ENCODE measurements at places on chromosomes 3 and 15. TPM values are rescaled to one million over a fixed set of nuclear protein-coding genes. Genes with fewer than 3 reads are reported as not detected.

DNA sequence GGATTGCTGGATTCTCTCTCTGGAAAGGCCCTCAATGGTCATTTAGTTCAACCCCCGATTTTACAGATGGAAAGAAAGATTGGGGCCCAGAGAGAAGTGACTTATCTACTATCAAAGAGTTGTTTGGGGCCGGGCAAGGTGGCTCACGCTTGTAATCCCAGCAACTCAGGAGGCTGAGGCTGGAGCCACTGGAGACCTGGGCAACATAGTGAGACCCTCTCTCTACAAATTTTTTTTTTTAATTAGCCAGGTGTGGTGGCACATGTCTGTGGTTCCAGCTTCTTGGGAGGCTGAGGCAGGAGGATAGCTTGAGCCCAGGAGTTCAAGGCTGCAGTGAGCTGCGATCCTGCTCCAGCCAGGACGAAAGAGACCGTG is 5.2 kb upstream of the USP3 start:
- no peak for DNase-seq
- peaks cover 16% of the 10 kb centered on the region for H3K4me1 ChIP-seq
- no peak overlapping the region for H3K27ac ChIP-seq
- H3K27me3 ChIP-seq, result peaks cover 2% of the 10 kb centered on the region
- no peaks in the 10 kb centered on the region for H3K36me3 ChIP-seq

DNA sequence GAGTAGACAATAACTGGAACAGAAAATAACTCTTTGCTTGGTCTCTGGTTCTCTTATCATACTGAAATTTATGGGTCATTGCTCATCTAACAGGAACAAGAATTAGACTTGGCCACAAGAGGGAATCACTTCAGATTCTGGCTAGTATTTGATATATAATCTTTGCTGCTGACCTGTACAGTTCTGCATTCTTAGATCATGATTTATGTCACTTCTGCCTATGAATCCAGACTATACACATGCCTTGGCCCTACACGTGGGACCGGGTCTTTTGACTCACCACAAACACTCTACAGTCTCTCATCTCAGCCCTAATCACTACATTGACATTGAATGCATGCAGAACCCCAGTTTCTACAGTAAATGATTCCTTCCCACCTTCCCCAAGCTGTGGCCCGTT is 162.5 kb upstream of the SOX2 start:
- no peak overlapping the region for H3K27ac ChIP-seq
- no peaks in the 10 kb centered on the region for H3K36me3 ChIP-seq
- no peaks in the 10 kb centered on the region for H3K27me3 ChIP-seq
- no peak overlapping the region for H3K4me3 ChIP-seq
- no peak for DNase-seq
- no peaks in the 10 kb centered on the region for H3K4me1 ChIP-seq

DNA sequence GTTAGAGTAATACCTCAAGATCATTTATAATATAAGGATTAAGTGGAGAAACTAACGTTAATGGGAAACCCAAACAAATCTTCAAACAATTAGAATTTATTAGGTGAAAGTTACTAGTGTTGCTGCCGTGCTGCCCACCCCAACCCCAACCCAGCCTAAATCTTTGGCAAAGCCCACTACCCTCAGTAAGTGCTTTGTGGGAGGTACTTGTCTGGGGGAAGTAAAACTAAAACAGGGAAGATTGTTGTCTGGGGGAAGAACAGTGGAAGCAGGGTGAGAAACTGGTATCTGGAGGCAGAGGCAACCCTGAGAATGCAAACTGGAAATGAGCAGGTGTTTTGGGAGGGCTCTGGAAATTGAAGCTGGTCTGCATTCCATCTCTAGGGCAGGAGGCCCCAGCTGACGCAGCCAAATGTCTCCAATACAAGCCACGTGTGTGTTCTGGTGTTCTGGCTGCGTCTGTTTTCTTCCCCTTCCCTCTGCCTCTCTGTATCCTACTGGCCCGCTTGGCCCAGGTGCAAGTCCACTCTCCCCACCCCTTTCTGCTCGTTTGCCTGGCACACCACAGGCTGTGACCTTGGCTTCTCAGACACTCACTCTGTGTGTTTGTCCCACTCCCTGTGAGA is 32.7 kb downstream of the FEM1B start:
- H3K4me1 ChIP-seq, result peaks cover 14% of the 10 kb centered on the region
- H3K27ac ChIP-seq, result no peak overlapping the region
- H3K27me3 ChIP-seq, result no peaks in the 10 kb centered on the region
- no peak overlapping the region for H3K4me3 ChIP-seq
- H3K36me3 ChIP-seq, result peaks cover 7% of the 10 kb centered on the region

GRCh38 chr15:29471306-29471705 is 201.7 kb upstream of the NSMCE3 start:
- H3K4me1 ChIP-seq, result no peaks in the 10 kb centered on the region
- no peak overlapping the region for H3K4me3 ChIP-seq
- H3K27ac ChIP-seq, result no peak overlapping the region
- DNase-seq, result no peak
- H3K36me3 ChIP-seq, result no peaks in the 10 kb centered on the region
- no peaks in the 10 kb centered on the region for H3K27me3 ChIP-seq

DNA sequence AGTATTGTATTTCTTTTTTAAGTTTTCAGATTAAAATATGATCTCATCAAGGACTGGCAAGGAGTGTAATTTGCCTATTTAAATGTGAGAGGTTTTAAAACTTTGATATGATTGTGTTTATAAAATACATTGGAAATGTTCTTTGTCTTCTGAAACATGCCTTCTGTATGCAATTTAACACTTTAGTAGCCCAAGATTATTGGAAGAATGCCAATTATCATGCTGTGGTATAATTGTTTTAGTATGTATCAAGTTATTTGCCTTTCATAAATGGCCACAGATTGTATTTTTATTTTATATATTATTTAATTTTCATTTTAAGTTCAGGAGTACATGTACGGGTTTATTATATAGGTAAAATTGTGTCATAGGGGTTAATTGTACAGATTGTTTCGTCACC is 31.7 kb downstream of the ECT2 start:
- DNase-seq, result no peak
- no peaks in the 10 kb centered on the region for H3K27me3 ChIP-seq
- H3K4me3 ChIP-seq, result no peak overlapping the region

DNA sequence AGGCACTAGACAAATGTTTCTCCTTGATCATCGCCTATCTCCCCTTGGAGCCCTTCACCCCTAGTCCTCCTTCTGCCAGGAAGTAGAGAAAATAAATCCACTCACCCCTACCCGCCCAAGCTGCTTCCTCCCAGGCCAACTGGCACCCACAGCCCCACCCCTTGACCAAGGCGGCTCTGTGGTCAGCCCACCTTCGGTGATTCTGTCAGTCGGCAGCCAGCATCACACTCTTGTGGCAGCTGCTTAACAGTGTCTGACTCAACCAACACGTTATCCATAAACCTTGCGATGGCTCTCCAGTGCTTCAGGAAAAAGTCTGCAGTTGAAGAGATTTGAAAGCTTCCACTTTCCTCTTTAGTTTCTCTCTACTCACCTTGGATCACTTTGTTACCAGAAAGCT is 7.6 kb downstream of the SHF start:
- H3K27ac ChIP-seq, result no peak overlapping the region
- H3K4me1 ChIP-seq, result no peaks in the 10 kb centered on the region
- H3K27me3 ChIP-seq, result no peaks in the 10 kb centered on the region
- H3K36me3 ChIP-seq, result peaks cover 2% of the 10 kb centered on the region
- H3K4me3 ChIP-seq, result no peak overlapping the region

GRCh38 chr3:15623535-15624440 is 22.2 kb downstream of the BTD start:
- no peaks in the 10 kb centered on the region for H3K27me3 ChIP-seq
- no peaks in the 10 kb centered on the region for H3K36me3 ChIP-seq
- no peak overlapping the region for H3K4me3 ChIP-seq
- DNase-seq, result no peak
- H3K4me1 ChIP-seq, result no peaks in the 10 kb centered on the region
- no peak overlapping the region for H3K27ac ChIP-seq

Gene SLC12A8
- 2.2 TPM for total RNA-seq

Gene FBLN2
- 10.8 TPM for total RNA-seq

Gene IQCF5
- total RNA-seq, result not detected

Gene TOP2B
- total RNA-seq, result 53.4 TPM

Gene GOLGA6L7
- not detected for total RNA-seq
